ENCODE measurements at places on chromosomes 5 and 9.

GRCh38 chr5:136205941-136206340 is 13.0 kb upstream of the SMIM32 start:
- no peak for DNase-seq

DNA sequence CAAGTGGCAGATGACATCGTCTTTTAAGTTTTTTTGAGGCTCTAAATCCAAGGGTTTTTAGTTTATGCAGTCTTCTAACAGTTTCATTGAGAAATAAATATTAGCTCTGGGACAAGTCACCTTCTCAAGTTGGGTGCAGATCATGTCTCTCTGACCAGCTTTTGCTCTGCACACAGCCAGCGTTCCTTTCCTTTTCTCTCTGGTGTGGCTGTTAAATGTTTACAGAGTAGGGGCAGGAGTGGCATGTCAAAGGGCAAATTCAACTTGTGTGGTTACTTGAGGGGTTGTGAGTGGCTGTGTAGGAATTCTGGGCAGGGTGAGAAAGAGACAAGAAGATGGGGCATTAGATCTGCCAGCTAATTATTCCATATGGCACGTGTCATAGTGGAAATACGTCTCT is 187.5 kb upstream of the HMHB1 start:
- DNase-seq, result no peak

DNA sequence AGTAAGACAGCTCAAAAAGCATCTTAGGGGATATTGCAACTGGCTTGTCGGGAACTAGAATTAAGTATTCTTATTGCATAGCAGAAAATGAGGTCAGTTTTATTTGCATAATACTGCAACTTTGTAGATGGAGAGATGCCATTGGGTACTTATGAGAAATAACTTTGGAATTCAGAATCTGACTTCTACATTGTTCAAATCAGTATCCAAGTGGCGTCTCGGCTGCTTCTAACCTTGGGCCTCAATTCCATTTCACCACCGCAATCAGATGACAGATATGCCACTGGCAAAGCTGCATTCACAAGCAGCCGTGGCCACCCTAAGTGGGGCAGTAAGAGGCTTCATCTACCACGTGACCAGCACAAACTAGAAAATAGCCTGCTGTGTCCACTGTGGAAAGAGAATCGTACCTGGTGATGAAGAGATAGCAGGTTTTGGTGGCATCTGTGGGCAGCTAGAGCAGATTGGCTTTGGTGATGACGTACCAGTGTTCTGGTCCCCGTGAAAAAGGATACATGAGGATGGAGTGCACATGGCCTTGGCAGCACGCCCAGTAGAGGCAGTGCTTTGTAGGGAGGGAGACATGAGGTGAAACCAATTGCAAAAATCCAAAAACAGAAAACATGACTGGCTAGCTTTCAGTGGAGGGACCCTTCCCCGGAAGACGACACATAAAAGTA is 116.6 kb downstream of the KLHL3 start:
- DNase-seq, result no peak

- no peak for DNase-seq
Observed at GRCh38 chr9:11755951-11756350, 937.2 kb upstream of the TYRP1 start.

- DNase-seq, result no peak
Observed at GRCh38 chr9:107541523-107541922, 52.0 kb upstream of the KLF4 start.

DNA sequence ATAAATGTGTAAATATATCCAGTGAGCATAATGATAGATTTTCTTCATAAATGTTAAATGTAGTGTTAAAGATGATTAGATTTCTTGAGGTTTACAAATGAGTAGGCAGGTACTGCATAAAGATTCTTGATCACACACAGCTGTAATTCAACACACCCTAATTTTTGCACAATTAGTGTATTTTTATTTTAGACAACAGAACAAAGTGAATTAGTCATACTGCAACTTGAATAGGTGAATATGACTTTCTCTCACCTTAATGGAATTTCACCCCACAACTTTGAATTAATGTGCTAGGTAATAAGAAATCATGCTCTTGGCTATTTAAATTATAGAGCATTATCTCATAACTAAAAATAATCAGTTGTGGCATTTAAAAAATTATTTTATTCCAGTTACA is 795.7 kb upstream of the ACO1 start:
- DNase-seq, result no peak

- no peak for DNase-seq
Observed at GRCh38 chr5:54159153-54159892, 151.1 kb downstream of the ARL15 start.

GRCh38 chr5:171989276-171989675 is 17.2 kb downstream of the FBXW11 start:
- no peak for DNase-seq

DNA sequence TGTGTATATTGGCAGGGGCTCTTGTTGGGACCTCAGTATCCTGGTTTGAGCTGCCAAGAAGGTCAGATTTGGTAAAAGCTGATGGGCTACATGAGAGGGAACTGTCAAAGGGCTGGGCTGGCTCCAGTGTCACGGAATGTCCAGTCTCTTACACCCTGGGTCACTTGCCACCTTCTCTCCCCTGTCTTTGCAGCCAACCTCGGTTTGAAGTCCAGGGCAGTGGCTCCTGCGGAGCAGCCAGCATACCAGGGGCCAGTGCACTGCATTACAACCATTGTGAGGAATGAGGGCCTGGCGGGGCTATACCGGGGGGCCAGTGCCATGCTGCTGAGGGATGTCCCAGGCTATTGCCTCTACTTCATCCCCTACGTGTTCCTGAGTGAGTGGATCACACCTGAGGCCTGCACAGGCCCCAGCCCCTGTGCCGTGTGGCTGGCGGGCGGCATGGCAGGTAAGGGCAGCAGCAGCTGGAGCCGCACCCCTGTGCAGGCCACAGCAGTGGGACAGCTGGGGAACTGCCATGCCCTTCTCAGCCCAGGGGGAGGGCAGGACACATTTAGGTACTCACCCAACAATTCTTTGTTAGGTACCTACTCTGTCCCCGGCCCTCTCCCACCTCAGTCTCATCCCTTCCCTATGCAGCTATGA is 24.2 kb downstream of the IL9 start:
- DNase-seq, result no peak

DNA sequence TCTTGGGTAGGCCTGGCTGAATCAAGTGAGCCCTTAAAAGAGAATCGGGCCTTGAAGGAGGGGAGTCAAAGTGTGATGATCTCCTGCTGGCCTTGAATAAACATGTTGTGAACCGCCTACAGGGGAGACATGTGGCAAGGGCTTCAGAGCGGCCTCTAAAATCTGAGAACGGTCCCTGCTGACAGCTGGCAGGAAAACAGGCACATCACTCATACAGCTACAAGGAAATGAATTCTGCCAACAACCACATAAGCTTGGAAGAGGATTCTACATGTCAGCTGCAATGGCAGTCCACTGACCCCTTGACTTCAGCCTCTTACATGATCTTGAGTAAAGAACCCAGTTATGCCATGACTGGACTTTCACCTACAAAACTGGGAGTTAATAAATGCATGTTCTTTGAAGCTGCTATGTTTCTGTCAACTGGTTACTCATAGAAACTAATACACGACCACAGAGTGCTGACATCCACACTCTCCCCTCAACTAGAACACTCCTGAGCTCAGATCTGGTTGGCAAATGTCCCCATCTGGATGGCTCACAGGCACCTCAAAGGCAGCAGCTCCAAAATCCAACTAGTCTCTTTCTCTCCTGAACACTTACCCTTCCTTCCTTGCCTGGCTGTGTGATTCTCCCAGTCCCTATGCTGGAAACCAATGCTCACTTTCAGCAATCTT is 333.1 kb downstream of the ASTN2 start:
- no peak for DNase-seq

DNA sequence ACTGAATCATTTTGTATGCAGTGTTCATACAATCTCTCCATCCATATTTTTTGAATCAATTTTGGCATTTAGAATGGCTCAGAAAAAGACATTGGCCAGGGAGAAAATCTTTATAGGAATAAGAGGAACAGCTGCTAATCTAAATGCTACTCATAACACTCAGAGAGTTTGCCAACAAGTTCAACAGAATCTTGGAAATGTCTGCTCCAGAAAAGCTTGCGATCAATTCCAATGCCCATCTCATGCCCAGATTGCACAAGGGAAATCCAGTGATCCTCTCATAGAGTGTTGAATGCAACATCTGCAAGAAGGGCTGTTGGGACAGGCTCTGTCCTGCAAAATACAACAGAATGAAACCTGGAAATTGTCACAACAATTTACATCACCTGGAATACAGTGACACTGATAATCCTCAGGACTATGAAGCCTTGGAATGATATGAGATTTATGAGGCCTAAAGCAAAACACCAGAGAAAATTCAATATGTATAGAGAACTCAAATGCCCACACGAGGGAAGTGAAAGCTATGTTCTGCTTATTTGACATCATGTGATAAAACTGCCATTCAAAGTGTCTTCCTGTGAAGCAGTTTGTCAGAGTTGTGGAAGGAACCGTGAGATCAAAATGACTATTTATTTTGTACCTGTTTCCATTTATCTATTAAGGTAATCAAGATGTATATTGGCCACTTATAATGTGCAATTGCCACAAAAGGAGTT is 190.1 kb downstream of the PARP8 start:
- no peak for DNase-seq

DNA sequence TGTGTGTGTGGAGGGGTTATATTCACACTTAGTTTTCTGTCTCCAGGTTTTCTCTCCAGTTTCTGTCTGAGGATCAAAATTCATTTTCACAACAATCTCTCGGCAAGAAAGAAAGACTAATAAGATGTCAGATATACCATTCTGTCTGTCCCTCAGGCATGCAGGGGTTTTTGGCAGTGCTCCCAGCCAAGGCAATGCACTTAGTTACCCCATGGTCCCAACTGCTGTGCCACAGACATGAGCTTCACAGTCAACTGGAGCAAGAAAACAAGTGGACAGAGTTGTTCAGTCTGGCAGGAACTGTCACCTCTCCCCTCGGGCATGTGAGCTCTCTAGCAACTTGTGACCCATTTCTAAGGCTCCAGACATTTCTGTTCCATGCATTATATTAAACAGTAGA is 101.7 kb upstream of the LHFPL2 start:
- no peak for DNase-seq

DNA sequence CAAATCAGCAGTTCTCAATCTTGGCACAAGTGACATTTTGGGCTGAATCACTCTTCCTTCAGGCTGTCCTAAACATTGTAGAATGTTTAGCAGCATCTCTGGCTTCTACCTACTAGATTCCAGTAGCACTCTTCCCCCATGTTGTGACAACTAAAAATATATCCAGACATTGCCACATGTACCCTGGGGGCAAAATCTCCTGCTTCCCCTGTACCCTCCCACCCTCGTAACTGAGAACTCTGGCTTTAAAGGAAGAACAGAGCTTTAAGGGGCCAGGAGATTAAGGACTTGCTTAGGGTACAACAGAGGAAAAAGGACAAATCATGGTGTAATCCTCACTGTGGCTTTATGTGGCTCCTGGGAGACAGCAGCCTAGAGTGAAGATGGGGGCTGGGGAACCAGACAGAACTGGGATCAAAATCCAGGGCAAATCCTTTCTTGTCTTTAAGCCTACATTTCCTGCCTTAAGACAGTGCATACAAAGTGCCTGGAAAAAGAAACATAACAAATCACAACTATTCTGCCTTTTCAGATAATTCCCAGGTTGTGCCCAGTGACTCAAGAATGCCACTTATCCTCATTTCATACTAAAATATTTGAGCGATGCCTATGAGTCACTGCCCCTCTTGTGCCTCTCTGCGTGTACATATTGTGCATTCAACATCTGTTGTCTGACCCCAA is 109.3 kb downstream of the DAPK1 start:
- no peak for DNase-seq

- DNase-seq, result no peak
Observed at GRCh38 chr9:136001231-136001630, 40.1 kb upstream of the UBAC1 start.

GRCh38 chr5:82494942-82495341 is 216.8 kb upstream of the RPS23 start:
- no peak for DNase-seq

DNA sequence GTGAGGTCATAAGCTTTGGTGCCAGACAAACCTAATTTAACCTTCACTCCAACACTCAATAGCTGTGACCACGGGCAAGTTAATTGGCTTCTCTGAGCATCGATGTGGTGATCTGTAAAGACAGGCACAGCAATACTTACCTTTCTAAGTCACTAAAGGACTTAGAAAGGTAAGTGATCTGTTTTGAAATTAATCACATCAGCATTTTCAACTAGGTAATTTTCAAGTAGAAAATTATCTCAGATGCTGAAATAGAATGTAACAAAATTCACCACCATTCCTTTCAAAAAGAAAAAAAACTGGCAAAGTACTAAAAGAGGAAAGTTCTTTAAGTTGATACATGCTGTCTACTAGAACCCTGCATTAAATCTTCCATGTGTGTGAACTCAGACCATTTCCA is 354.5 kb downstream of the ICE1 start:
- no peak for DNase-seq

- DNase-seq, result no peak
Observed at GRCh38 chr5:151632524-151632923, 41.4 kb upstream of the FAT2 start.
